Stimulated activated CD8-positive, alpha-beta memory T cell treated with anti-CD3 and anti-CD28 coated beads, Interleukin-15, amount 100 ng/mL, for 24 hours (primary cell): ENCODE measurements at places on chromosomes 4 and X.

DNA sequence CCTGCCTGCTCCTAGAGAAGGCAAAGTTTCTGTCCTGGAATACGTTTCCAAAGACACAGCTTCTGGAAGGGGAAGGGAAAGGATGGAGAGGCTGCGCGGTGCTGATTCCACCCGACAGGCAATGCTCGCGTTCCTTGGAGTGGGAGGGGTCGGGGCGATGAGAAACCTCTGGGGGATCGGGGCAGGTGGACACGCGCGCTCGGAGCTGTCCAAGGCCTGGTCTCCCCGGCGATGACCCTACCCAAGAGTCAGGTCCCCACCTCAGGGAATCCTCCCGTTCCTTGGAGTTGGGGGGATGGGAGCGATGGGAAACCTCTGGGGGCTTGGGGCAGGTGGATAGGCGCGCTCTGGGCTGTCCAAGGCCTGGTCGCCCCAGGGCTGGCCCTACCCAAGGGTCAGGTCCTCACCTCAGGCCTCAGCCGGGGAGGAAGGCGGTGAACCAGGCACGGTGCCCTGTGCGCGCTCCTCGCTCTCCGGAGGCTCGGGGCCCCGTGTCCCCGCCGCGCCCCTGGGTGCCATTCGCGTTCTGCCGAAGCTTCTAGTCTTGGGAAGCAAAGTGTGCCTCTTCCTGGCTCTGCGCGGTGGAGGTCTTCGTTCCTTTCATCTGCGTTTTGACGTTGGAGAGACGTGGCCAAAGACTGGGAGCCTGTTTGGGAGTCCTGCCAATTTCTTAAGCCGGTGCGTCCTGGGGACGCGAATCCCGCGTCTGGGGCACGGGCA, 10.6 kb upstream of the SHOX start:
- DNase-seq: no peak

DNA sequence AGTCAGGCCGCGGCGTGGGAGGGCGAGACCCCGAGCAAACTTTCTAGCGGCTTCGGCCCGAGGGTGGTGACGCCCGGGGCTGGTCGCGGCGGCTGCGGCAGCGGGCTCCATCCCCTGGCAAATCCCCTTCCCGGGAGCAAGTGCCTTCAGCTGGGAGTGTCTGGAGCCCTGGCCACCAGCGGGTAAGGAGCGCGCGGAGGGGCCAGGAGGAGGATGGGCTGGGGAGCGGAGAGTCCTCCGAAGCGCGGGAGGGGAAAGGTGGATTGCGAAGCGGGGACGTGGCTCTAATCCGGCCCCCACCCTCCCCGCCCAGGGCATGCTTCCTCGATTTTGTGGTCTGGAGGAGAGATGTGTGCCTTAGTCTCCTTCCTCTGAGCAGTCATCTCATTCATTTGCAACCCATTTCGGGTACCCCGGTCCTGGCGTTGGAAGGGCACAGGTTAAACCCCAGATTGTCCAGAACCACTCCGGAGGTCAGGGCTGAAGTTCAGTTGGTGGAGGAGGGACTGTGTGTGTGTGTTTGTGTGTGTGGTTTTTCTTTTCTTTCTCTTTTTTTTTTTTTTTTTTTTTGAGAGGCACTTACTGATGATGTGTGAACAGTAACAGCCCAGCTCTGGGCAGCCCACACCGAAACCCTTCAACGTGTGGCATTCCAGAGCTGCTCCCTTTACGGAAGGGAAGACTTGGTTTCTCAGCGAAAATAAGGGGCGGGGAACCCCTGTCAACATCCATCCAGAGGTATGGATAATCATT, 516 bp downstream of the SGMS2 start:
- DNase-seq: no peak

DNA sequence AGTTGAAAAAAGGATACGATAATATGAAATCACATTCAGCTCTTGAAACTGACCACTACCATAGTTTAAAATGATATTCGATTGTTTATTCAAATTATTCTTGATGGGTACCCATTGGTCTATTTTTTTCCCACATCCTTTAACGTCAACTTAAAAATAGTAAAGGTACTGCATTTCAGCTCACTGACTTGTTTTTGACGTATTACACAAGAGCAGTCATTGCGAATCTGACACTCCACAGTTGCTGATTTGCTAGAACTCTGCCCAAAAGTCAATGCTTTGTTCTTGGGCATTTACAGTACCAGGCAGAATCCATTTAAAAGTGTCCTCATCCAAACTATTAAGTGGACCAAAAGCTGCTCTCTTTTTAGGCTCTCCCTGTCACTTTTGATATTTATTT, 1.2 kb upstream of the PDS5A start:
- DNase-seq: no peak

DNA sequence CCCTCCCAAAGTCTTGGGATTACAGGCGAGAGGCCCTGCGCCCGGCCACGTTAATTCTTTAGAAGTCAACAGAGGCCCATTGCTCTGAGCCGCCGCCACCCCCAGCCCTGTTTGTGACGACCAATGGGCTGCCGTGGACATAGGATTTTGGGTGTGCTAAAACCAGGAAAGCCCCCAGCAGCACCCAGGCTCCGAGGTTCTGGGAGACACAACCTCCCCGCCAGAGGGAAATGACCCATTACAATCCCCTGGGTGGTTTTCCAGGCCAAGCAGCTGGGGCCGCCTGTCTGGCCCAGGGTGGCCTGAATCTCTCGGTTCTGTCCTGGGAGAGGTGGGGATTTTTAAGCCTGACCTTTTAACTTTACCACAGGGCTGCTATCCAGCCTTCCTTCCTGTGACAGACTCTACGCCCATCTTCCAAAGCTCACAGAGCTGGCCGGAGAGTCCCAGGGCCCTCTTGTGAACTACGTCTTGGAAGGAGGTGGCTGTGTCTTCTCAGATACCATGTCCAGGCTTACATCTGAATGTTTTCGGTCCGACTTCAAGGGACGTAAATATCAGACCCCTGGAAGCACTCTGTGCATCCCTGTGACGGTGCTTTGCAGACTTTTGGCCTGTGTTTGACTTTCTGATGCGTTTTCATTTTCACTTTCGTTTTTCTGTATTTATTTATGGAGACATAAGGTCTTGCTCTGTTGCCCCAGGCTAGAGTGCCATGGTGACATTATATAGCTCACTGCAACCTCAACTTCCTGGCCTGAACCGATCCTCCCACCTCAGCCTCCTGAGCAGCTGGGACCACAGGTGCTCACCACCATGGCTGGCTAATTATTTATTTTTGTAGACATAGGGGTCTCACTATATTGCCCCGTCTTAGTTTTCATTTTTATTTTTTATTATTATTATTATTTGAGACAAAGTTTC, 36.0 kb downstream of the P2RY8 start:
- DNase-seq: no peak

- DNase-seq: no peak
These were observed 91.0 kb upstream of the BCOR start for GRCh38 chrX:40188573-40189417.

- DNase-seq: no peak
These were observed 143.2 kb downstream of the LHFPL1 start for GRCh38 chrX:112536544-112536943.
